ENCODE measurements at places on chromosomes 13 and 19.

DNA sequence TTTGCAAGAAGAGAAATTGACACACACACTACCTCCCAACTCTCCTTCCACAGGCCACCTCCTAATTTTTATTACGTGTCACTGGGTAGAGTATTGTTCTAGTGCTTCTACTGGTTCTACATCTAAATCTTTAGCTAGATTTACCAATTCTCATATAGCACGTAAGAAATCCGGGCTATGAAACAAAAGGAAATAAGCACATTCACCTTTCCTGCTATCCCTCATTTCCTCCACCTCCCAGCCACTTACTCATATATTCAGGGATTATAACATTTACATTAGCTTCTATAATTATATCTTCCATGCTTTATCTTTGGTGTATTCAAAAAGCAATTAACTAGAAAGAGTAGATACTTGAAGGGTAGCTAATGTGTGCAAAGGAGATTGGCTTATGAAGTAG, 39.7 kb downstream of the USP12 start:
- no peak for DNase-seq

GRCh38 chr13:23980160-23980551, 82.9 kb upstream of the C1QTNF9B start:
- peak; percentile 93 for DNase-seq

DNA sequence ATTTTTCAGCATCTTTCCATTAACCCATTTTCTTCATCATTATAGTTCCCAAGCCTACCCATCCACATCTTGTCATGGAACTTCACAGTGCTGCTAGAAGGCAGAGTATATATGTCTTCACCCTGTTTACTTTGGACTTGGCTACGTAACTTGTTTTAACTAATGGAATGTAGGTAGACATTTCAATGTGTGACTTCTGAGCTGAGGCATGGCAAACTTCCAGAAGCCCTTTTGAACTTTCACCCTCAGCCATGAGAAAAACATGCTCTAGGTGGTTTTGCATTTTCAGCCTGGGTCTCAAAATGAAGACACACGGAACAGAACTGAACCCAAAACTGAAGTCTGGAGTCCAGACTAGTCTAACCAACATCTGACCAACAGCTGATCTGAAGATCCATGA, 3.2 kb downstream of the TEX30 start:
- no peak for DNase-seq

DNA sequence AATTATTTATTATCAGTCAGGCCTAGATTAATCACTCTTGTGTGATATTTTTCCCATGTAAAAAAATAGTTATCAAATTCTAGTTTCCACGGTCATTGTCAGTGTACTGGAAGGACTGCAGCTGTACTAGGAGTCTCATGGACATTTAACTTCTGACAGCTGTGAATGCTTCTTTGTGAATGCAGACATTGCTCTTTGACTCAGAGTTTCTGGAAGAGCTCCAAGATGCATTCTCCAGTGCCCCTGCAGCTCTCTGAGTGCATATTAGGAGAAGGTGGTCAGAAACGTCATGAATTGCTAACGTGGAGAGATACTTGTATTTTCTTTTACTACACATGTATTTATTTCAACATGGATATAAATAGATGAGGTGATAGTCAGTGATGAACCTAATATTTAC, 9.7 kb upstream of the SLITRK5 start:
- no peak for DNase-seq

- DNase-seq: no peak
These were observed 36.0 kb upstream of the LAMP1 start for GRCh38 chr13:113260996-113261395.

GRCh38 chr13:106858903-106859532, 291.1 kb upstream of the ARGLU1 start:
- DNase-seq: no peak

DNA sequence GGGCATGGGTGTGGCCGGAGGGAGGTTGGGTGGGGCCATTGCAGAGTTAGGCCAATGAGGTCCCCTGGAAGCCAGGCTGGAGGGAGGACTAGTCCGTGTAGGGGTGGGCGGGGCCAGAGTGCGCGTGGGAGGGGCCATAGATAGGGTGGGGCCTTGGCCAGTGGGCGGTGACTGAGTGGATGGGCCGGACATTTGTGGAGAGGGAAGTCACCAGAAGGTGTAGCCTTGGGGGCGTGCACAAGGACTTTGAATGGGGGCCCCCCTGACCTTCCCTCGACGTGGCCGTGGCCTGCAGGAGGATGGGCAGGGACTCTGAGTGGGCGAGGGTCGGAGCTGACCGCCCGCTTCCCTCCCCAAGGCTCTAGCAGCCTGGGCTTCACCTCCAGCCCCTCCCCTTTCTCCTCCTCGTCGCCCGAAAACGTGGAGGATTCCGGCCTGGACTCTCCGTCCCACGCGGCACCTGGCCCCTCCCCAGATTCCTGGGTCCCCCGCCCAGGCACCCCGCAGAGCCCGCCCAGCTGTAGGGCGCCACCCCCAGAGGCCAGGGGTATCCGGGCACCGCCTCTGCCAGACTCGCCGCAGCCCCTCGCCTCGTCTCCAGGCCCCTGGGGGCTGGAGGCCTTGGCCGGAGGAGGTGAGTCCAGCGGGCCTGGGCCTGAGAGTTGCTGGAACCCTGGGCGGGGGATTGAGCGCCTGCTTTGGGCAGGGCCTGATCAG, 16.5 kb upstream of the B3GNT3 start:
- DNase-seq: peak; percentile 75

GRCh38 chr13:97327086-97327485, 105.0 kb downstream of the MBNL2 start:
- DNase-seq: no peak

- DNase-seq: no peak
These were observed 1255.5 kb upstream of the SLC10A2 start for GRCh38 chr13:104321756-104322155.

GRCh38 chr19:54207983-54208783, 7.5 kb downstream of the RPS9 start:
- peak; percentile 63 for DNase-seq

DNA sequence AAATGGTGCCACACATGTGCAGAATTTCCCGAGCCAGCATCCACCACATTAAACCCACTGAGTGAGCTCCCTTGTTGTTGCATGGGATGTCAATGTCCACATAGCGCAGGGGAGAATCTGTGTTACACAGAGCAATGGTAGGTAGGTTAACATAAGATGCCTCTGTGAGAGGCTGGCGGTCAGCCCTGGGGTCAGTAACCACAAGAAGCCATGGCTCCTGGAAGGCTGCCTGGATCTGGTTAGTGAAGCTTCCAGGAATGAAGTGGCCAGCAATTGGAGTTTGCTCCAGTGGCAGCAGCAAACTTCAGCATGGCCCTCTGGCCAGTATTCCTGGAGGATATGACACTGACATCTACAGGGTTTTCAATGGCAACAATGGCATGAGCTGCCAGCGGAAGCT, 37.0 kb upstream of the PCDH9 start:
- no peak for DNase-seq

DNA sequence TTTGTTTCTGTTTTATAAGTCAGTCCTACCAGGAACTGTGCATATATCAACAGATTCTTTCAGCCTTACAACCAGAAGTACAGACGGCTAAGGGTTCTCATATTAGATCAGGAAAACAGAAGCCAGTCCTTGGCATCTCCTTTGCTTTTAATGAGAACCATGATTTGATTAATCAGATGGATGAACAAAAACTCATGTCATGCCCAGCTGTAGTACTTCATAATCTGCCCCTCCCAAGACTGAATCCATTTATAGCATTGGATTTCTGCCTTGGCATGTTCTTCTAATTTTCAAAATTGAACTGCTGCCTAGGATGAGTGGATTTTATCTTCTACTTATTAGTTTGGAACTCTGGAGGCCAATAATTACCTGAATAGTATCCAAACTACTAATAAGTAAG, 617.2 kb downstream of the SLITRK5 start:
- DNase-seq: no peak

- no peak for DNase-seq
These were observed 57.9 kb downstream of the MBD3L2B start for GRCh38 chr19:6963244-6963852.

- peak; percentile 91 for DNase-seq
These were observed 1.5 kb upstream of the FTL start for GRCh38 chr19:48963371-48964204.

Data from activated CD8-positive, alpha-beta T cell treated with anti-CD3 and anti-CD28 coated beads for 36 hours (primary cell).